Mesothelial cell of epicardium (in vitro differentiated cells): ENCODE measurements at places on chromosomes 1 and 21.

DNA sequence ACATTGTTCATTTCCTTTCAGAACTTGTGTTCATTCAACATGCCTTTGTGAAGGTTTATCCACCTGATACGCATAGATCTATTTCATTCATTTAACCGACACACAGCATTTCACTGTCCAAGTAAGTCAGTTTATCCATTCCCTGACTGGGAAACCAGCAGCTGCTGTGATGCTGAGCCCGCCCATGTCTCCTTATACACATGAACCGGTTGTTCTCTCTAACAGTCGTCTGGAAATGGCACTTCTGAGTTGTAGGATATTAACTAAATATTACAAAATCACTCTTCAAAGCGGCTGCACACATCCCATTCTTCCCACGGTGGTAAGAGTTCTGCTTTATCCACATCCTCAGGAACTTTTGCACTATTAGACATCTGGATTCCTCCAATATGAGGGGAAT is 71.1 kb downstream of the NPHP4 start:
- DNase-seq = no peak

- no peak for DNase-seq
Measured at GRCh38 chr1:10815858-10816195, 19.4 kb upstream of the CASZ1 start.

DNA sequence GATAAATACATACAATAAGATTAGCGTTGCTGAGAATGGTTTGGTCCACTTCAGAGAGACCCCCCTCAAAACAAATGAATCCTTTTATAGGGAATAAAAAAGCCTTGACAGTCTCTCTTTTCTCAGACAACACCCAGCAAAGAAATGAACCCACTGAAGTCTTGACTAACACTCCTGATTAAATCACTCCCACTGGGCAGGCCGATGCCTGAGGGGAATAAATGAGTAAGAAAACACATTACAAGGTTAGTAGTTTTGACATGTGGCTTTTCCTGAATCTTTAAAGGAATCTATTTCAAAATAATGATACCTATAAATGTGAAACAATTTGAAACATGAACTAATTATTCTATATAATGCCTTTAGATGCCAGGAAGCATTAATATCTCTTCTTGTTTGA is 146.9 kb upstream of the POGK start:
- DNase-seq = no peak

GRCh38 chr1:62876535-62876934 is 92.6 kb downstream of the ATG4C start:
- no peak for DNase-seq

GRCh38 chr1:46528297-46528955 is 23.0 kb downstream of the KNCN start:
- DNase-seq = no peak

GRCh38 chr1:184752656-184753055 is 2.0 kb downstream of the EDEM3 start:
- DNase-seq = no peak

DNA sequence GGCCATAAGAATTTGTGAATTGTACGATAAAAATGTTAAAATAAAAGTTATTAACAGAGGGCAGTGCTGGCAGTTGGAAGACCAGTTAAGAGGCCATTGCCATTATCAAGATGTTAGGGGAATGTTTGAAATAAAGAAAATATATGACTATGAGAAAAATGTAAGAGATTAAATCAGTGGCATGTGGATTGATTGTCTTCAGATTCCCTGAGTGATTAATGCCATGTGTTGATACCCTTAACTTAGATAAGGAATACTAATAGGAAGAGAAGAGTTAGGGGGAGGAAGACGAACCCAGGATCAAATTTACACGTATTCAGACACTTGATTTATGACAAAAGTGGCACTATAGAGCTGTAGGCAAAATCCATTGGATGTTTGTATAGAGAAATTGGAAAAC is 155.8 kb downstream of the PIK3R3 start:
- DNase-seq = no peak

DNA sequence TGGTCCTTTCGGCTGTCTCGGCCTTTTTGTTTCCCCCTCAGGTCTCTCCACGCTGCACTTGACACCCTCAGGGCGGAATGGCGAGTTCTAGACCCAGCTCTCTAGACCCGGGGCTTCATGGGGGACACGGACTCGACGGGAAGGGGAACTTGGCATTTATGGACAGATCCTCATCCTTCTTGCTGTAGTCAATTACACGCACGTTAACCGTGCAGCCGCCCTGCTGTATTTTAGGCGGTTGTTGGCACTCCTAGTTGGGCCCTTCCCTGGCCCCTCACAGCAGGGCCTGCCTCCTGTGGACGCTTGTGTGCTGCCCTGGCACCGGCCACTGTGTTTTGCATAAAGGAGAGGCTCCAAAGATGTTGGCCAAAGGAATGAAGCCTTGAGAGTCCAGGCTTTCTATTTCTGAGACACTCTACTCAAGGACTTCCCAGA is 558 bp upstream of the BTG3 start:
- no peak for DNase-seq

GRCh38 chr1:210010161-210010560 is 72.1 kb downstream of the SYT14 start:
- no peak for DNase-seq

DNA sequence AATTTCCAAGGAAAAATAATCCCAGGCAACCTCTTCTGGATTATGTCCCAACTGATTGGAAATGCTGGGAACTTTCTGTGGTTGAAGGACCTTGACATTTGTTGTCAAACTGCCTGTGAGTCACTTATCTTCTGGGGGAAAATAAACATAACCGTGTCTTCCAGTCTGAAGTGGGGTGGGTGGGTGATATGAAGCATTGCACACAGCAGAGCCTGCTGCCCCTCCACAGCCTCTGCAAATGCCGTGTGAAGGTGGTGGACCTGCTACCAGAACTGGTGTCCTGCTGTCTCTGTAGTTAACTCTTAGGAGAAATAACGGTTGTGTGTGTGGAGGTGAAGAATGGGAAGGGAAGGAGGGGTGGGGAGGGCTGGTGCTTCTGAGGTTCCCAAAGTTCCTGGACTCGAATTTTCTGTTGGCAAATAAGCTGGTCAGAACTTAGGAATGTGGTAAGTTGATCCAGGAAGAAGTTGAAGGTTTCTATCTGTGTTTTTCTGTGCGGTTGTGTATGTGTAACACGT is 23.2 kb downstream of the GALNT2 start:
- no peak for DNase-seq

DNA sequence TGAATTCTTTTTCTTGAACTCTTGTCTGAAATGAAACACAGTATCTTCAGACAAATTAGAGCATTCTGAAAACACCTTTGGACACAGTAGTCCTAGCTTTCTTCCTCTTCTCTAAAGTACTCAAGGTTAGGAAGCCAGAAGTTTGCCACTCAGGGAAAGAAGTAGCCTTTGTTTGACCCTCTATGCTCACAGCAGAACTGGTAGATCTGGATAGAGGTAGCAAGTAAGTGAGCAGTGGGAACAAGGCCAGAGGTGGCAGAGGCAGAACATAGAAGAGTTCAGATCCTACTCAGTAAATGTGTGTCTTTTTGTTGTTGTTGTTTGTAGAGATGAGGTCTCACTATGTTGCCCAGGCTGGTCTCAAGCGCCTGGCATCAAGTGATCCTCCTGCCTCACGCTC is 7.4 kb upstream of the PIGR start:
- DNase-seq = no peak

GRCh38 chr1:93744299-93744988 is 62.8 kb upstream of the BCAR3 start:
- DNase-seq = no peak

- no peak for DNase-seq
Measured at GRCh38 chr1:12113433-12114339, 50.6 kb downstream of the TNFRSF8 start.

DNA sequence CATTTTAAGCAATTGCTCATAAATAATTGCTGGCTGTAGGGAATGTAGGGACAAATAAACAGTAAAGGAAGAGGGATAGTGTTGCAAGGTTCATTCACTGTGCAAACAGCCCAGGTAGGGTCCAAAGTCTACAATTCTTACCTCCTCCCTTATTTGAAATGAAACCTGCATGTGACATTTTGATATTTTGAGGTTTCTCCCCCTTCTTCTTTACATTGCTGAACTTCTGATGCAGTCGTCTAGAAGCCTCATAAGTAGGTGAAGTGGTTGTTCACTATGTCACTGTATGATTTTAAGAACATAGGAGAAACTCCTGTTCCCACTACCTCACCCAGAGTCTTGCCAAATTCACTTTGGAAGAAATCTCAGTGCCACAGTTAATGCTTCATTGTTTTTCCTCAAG is 16.1 kb downstream of the F5 start:
- DNase-seq = no peak

GRCh38 chr1:223543560-223543959 is 121.9 kb downstream of the CAPN8 start:
- DNase-seq = no peak

DNA sequence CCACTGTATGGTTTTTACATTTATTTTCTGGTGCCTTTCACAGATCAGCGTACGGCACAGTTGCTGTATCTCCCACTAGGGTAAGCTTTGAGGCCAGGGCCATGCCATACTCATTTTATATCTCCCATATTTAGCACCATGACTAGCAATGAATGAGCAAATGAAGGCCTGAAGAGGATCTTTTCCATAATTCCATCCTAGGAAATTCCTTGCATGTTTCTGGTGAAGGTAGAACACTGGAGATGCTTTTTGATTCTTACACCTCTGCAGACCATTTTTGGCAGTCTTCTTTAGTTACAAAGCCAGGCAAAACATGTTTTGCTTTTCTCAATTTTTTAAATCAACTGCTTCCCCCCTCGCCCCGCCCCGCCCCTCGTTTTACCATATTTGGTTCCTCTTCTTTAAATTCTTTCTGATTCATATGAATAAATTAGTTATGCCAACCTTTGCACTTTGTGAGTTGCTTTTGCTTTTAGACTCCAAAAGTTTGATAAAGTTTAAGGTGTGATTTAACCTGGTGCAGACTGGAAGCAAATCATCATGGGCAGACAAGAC is 78.9 kb upstream of the AK4 start:
- no peak for DNase-seq

DNA sequence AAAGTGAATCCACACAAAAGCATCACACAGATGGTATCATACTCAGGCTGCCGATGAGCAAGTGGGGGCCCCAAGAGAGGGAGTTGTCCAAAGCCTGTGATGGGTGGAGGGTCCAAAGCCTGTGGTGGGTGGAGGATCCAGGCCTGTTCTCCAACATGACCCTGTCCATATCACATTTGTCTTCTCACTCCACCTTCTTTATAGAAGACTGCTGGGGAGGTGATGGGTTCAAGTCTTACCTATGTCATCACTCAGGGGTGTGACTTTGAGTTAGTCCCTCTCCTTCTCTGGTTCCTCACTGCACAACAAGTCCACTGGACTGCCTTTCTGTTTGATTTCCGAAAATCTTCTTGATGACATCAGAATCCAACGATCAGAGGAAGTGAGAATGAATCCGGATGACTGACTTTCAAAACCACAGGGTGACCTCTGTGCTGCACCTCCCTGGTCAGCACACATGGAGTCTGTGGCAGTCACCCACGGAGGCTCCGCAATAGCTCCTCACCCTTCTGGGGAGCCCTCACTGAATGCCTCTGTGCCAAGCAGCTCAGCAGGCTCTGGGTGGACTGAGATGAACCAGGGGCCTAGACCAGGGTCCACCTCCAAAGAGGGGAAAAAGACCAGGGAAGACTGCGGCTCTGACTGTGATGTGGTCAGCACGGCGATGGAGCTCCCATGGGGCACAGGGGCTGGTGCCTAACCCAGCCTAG is 166.8 kb downstream of the HIVEP3 start:
- DNase-seq = no peak

DNA sequence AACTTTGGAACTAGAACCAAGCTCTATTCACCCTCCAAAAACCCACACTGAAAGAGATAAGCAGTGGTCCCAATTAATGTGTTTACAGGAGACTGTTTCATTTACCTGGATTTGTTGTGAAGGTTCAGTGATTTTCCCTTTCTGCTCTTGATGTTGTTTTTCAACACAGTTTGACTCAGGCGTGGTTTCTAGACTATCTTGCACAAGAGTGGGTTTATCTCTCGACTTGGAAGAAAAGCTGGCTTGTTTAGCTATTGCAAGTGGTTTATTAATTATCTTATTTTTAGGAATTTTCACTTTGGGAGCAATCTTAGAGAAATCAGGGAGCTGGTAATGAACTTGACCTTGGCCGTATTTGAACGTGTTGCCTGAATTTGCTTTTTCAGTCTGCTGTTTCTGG is 5.3 kb downstream of the AKNAD1 start:
- no peak for DNase-seq

- DNase-seq = no peak
Measured at GRCh38 chr1:113714606-113715269, 44.5 kb downstream of the PHTF1 start.
